ENCODE measurements at places on chromosomes 7 and 10.

DNA sequence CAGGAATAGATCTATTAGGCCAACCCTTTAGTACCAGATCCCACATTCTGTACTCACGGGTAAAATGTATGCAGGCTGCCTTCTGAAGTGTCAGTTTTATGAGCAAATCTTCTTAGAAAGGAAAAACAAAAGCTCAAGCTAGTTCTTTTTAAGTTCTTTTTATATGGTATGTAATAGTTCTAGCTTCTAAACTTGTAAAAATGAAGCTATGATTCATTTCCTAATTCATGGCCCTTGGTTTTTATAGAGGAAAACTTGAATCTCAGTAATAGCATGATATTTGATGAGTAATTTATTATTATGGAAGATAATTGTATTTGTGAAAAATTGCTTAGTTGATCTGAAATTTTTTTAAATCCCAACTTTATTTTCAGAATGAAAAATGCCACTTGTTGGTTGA, 54.3 kb downstream of the SLK start:
- DNase-seq, result no peak

DNA sequence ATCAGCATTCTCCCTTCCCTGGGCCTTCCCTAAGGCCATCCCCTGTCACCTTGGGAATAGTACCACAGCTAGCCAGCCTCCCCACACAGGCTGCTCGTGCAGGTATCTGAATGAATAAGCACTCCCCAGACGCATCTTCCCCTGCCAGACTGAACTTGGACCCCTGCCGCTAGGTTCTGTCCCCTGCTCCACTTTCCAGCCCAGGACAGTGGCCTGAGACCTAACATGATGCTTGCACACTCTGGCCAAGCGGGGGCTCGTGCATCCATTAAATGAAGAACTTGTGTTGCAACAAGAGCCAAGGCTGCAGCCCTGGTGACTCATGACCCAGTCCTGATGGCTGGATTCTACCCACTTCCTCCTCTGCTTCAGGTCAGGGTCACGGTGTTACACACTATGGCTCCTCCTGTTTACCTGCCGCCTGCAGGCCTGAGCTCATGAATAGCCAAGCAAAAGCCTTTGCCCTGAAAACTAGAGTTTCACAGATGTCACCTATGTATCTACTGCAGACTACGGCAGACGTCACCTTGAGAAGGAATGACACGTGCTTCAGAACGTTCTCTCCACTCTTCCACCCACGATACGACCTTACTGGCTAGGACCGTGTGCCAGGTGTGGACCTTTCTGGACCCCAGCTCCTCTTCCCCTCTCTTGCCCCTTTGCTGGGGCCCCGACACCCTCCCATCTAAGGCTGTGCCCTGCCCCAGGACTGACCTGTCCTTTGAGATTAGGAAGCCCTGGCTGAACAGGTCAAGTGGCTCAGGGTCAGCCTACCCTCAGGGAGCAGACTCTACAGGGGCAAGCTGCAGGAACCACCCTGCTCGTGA, 6.5 kb downstream of the ASB13 start:
- peak; percentile 59 for DNase-seq

DNA sequence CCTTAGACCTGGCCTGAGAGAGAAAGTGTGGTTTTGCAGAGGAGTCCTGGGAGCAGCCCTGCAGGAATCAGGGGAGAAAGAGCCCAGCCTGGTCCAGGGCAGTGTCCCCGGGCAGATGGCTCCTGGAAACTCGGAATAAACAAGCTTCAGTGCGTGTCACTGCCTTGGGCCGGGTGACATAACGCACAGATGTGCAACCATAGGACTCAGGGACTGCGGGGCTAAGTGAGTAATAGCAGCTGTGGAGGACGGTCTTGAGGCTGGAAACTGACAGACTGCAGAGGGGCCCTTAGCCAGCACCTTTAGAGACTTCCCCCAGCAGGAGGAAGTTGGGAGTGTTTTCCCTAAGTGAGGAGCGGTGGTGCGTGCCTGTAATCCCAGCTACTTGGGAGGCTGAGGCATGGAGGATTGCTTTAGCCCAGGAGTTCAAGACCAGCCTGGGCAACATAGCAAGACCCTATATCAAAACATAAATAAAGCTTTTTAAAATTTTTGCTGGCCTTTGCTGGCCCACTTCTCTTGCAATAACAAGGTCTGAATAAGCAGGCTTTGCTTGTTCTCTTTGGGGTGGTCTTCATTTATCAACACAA, 5.3 kb upstream of the CLIP2 start:
- peak; percentile 22 for DNase-seq

- DNase-seq, result peak; percentile 70
These were observed 102.0 kb downstream of the STRA8 start for GRCh38 chr7:135335628-135336139.

DNA sequence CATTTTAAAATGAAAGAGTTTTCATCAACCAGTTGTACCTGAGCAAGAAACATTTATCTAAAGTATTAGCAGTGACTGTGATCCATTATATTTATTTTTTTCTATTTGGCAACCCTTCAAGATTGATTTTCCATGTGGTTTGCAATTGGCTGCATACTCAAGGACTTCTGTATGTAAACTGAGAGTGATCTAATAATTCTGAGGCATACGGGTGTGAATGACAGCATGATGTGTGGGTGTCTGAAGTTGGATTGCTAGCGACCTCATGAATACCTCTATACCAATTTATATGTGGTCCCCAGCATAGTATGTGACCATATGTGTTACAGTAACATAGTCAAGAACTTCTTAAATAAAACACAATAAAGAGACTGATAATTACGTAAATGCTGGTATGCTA, 8.2 kb upstream of the MPP7 start:
- DNase-seq, result no peak

DNA sequence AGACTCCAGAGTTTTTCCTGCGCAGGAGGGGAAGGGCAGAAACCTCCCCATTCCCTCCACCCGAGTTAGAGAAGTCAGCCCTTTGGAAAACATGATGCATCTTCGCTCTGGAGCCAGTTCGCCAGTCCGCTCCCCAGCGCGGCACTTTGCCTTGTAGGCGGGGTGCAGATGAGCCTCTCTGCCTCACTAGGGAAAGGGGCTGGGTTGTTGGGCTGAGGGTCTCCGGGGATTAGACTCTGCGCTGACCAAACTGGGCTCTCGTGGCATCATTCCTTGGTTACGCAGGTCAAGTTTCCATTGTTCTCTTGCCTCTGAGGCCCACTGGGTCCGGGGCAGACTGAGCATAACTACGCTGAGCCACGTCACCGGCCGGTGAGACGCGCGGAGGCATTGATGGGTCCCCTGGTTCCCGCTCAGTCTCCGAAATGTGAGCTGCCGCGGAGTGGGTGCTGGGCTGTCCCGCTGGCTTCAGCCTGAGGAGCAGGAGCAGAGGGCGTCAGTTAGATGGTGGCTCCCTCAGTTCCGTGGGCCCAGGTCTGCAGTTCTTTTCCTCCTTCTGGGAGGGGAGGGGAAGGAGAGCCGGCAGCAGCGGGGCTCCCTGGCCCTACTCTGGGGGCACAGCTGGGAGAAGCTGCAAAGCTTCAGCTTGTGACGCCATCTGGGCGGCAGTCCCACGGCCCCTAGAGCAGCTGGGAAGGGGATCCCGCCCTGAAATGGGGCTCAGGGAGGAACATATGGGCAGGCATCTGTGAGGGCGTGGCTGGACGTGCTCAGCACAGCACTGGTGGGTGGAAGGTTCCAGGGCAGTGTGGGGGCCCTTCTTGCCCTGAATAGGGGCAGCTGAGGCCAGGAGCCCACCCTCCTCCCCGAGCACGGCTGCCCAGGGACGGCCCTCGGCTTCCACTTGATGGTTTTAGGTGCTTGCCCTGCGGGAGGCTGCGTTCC, 121.3 kb upstream of the BTBD16 start:
- DNase-seq, result peak; percentile 87

DNA sequence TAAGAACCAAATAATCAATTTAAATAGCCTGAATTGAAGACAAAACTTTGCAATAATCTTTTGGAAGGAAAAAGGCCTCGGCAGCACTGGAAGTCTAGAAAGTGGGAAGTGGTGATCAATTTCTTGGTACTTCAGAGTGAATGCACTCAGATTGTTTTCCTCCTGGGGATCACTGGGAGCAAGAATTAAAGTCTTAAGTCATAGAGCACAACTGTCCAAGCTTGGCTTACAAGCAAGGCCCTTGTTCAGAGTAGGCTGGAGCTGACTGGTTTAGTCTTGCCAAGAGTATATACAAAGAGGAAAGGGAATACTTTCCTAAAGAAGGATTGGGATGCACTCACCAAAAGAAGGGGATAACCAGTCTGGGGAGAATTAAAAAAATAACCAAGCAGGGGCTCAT, 637.1 kb downstream of the CCSER2 start:
- peak; percentile 45 for DNase-seq

GRCh38 chr10:131697476-131698128, 203.2 kb upstream of the PPP2R2D start:
- DNase-seq, result no peak

GRCh38 chr10:62856021-62856420, 39.9 kb upstream of the EGR2 start:
- no peak for DNase-seq

DNA sequence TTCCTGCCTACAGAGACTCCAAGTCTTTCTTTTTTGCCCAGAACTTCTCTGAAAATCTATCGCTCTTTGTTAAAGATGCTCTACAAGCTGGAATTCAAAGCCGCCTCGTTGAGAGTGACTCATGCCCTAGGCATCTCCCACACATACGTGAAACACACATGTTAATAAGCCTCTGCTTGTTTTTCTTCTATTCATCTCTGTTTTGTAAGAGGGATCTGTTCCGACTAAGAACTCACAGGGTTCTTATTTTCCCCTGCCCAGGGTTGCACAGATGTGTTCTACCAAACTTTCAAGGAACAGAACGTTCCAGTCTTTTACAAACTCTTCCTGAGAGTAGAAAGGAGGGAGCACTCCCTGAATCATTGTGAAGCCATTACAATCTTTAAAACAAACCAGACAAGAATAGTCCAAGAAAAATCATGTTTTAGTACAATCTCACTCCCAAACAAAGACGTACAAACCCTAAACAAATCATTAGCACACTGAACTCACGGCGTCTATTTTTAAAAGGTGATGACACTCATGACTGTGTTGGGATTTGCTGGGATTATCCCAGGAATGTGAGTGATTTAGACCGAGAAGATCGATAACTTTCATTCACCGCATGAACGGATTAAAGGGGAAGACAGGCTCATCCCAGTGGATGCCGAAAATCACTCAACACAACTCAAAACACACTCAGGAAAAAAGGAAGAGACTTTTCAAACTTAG, 55.3 kb upstream of the INPP5A start:
- DNase-seq, result no peak

- peak; percentile 85 for DNase-seq
These were observed 33.5 kb upstream of the AUTS2 start for GRCh38 chr7:69564454-69565417.

GRCh38 chr7:44065431-44066110, at the start of gene PGAM2:
Gene PGAM2 (minus strand): TSS chr7:44065567. CDS start chr7:44065529, 38 bp downstream.
- DNase-seq, result peak; percentile 58

DNA sequence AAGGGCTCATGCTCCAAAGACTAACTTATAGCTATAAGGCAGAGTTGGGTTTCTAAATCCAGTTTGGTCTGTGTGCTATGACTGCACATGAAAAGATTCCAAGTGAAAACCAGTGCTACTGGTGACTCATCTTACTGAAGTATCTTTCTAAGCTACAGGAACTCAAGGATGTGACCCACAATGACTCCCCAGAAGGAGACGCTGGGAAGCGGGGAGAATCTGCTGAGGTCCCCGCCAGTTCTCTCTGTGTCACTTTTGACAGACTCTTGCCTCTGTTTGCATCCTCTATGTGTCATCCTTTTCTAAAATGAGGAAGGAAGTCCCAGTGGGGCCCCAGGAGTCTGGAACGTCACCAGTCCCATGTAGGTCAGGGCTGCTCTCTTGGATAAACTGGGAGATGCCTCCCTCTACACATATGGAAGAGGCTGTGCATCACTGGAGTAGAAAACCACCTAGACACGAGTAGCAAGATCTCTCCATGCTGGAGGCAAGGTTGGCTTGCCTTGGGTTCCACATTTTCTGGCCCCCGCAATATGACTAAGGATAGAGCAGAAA, 28.8 kb upstream of the GPR26 start:
- no peak for DNase-seq

DNA sequence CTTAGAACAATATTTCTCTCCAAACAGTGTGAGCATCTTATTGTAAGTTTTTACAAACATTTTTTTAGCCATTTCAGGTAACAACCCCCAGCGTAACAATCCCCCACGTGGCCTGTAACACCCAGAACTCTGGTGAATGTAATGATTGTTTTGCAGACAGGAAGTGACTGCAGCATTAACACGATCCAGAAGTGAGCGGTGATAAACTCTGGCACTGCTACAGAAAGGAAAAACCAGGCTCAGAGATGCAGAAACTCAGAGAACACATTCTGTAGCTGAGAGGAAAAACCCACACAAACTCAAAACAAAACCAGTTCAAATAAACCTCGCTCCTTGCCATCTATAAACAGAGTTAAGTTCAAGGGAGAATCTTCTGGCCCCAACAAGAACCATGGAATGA, 285.7 kb downstream of the FGFR2 start:
- DNase-seq, result peak; percentile 72

GRCh38 chr7:137873524-137873923, 26.8 kb upstream of the DGKI start:
- DNase-seq, result no peak

GRCh38 chr7:82655965-82656364, 212.4 kb upstream of the CACNA2D1 start:
- no peak for DNase-seq

- no peak for DNase-seq
These were observed 162.0 kb downstream of the REEP3 start for GRCh38 chr10:63683223-63683622.

GRCh38 chr10:58839771-58840170, 327.1 kb downstream of the BICC1 start:
- no peak for DNase-seq

DNA sequence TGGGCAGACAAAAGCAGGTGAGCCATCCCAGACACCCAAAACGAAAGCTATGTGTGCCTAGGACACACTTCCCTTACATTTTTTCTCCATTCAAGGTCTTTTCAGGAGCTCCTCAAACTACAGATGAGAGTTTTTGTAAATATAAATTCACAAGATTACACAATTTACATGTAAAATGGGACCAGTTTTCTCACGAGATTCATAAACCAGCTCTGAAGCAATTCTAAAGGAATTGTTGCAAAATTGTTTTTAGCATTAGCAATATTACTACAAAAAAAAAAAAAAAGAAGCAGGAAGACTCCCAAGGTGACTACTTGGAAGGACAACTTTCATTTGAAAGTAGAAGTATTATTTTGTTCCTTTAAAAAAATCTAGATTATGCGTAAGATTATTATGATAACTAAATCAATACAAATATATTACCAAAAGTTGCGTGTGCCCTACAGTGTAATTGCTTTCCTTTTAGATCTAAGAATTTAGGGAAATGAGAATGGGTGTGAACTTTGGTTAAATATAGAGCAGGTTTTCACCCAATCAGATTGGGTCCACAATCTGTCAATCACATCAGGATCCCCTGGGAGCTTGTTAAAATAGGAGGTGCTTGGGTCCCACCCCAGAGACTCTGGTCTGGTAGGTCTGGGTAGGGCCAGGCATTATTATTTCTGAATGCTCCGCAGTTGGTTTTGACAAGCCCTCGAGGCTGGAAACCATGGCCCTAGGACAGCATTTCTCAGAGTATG, 72.2 kb downstream of the TBXAS1 start:
- no peak for DNase-seq
